ENCODE measurements at places on chromosomes 6 and 20.

DNA sequence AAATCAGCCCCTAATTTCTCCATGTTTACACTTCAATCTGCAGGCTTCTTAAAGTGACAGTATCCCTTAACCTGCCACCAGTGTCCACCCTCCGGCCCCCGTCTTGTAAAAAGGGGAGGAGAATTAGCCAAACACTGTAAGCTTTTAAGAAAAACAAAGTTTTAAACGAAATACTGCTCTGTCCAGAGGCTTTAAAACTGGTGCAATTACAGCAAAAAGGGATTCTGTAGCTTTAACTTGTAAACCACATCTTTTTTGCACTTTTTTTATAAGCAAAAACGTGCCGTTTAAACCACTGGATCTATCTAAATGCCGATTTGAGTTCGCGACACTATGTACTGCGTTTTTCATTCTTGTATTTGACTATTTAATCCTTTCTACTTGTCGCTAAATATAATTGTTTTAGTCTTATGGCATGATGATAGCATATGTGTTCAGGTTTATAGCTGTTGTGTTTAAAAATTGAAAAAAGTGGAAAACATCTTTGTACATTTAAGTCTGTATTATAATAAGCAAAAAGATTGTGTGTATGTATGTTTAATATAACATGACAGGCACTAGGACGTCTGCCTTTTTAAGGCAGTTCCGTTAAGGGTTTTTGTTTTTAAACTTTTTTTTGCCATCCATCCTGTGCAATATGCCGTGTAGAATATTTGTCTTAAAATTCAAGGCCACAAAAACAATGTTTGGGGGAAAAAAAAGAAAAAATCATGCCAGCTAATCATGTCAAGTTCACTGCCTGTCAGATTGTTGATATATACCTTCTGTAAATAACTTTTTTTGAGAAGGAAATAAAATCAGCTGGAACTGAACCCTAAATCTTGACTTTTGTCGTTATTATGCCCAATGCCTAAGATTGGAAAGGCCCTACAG is 4.5 kb downstream of the SOX4 start:
- no peak for DNase-seq

DNA sequence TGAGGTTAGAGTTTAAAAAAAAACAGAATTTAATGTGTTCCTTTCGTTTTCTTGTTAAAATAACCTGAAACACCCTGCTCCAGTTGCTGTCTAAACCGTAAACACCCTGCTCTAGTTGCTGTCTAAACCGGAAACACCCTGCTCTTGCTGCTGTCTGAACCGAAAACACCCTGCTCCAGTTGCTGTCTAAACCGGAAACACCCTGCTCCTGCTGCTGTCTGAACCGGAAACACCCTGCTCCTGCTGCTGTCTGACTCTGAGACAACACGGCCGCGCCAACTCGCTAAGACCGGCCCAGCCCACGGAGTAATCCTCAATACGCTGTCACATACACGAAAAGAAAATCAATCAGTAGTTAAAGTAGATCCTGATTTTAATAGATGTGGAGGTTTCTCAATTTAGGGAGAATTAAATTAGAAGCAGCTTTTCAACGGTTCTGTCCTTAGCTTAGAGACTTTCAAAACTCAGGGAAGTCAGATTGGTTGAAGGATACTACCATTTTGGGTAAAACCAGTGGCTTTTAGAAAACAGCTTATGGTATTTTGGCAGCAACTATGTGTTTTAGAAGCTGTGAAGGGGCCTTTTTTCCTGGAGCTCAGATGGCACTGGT is 98.3 kb downstream of the RAMACL start:
- DNase-seq: no peak

DNA sequence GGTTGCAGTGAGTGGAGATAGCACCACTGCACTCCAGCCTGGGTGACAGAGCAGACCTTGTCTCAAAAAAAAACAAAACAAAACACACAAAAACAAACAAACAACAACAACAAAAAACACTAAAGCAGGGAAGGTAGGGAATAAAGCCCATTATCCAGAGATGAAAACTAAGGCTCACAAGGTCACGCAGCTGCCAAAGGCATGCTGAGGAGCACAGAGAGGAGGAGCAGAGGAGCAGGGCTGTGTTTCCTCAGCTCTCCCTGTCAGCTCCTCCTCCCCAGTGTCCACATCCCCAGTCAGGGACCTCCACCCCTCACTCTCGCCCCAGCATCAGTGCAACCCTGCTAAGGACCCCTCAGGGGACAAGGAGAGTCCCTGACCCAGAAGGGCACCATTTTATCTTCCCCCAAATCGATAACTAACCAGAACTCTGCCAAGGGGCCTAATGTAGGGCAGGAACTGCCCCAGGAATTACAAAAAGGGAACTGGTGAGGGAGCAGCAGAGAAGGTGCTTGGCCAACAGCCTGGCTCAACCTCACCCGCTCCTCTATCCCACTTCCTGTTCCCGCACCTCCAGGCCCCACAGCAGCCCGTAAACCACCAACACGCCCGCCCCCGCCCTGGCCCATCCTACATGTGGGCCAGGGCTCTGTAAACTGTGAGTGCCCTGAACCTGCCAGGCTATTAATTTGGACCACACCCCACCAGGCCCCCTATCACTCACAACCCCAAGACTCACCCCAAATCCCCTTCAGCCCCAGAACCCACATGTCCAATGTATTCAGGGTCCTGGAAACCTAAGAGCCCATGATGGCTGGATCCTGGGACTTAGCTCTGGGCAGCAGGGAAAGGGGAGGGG is 9.0 kb downstream of the TEAD3 start:
- DNase-seq: no peak

DNA sequence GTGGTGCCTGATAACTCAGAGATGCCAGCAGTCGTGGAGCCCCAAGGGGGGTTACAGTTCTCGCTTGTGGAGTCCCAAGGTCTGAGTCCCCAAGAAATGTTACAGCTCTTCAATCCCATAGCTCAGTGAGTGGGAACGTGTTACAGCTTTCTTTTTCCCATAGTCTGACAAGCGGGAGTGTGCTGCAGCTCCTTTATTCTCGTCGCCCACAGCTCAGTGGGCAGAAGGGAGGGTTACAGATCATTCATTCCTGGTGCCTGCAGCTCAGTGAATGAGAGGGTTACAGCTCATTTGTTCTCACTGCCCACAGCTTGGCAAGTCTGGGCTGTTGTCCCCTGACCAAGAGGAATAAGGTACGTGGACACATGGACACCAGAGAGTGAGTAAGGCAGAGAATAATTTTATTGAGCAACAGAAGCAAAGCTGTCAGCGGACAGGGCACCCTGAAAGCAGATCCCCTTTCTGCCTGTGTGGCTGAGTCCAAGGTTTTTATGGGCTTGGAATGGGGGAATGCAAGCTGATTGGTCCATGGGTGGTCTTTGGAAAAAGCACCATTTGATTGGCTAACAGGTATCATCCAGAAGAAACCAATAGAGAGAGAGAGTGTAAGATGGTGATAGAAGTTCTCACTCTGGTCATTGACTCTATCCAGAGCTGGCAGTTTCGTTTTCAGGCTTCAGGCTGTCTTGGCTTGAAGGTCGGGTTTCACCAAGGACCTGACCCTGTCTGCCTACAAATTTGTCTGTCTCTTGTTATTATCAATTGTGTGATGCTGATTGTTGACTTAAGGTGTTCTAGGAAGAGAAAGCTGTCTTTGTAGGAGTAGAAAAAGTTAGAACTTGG is 16.4 kb downstream of the RNF217 start:
- DNase-seq: no peak

GRCh38 chr6:137403855-137404254 is 90.3 kb downstream of the OLIG3 start:
- no peak for DNase-seq

DNA sequence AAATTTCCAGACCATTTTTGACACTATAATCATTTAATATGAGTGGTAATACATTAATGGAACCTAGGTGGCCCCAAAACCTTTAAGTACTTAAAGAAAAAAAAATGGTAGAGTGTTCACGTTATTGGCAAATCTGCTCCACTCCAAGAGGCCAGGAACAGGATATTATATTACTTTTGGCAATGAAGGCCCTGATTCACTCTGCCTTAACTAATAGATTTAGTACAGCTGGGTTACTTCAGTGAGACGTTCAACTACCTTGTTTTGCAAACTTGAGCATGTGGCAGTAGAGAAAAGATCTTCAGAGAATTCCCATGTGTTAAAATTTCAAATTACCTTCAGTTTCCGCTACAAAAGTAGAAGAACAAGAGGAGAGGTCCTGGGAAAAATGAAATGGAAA is 12.8 kb downstream of the ADNP start:
- DNase-seq: no peak

- no peak for DNase-seq
These were observed 185.5 kb upstream of the NRSN1 start for GRCh38 chr6:23940466-23940865.

DNA sequence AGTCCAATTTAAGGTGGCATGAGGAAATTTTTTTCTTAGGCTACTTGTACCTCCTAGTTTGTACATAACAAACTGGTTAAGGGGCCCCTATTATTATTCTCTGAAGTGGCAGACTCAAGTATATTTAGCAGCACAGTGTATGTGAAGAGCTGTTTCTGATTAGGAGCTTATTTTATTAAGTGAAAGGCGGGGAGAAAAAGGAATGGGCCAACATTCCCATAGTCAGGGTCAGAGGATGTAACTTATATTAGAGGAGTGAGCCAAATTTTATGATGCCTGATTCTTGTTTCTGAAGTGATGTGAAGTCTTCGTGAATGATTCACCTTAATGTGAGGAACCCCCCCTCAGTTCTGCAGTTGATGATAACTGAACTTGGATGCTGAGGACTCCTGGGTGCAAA is 2.8 kb downstream of the HECA start:
- DNase-seq: no peak

DNA sequence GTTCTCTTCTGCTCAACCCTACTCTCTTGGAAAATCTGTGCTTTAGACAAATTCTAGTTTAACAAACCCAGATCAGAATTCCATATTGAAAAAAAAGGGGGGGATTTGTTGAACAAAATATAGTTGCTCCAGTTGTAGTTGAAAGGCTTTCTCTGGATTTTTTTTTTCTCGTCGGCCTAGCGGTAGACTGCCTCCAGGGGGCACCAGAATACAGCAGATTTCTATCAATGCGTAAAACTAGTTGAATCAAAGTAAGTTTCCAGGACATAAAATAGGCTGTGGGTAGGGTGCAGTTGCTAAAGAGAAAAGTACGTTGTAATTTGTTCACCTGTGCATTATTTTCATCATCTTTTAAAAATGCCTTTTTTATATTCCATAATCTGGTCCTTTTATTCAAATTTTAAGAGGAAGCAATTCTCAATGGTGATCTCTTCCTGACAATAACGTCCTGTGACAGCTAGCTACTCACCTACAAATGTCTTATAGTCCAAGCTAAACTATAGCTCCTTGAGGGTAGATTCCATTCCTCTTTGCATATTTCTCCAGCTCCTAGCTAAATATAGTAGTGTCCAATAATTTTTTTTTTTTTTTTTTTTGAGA is 105.4 kb downstream of the PERP start:
- DNase-seq: peak; percentile 22

DNA sequence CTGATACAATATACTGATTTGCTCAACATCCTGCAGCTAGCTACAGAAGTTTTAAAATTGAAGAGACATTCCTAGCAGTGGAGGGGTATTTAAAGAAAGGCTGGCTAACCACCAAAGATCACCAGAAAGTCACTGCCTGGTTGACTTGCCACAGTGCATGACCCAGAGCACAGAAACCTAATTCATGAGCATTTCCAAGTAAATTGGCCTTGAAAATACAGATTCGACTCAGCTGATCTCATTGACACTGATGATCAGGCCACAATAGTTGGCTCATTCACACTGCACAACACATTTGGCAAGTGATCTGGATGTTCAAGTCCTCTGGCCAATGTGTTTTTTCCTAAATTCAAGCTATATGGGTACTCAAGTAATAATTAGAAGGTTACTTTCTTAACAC is 13.3 kb upstream of the TDRD6 start:
- no peak for DNase-seq

DNA sequence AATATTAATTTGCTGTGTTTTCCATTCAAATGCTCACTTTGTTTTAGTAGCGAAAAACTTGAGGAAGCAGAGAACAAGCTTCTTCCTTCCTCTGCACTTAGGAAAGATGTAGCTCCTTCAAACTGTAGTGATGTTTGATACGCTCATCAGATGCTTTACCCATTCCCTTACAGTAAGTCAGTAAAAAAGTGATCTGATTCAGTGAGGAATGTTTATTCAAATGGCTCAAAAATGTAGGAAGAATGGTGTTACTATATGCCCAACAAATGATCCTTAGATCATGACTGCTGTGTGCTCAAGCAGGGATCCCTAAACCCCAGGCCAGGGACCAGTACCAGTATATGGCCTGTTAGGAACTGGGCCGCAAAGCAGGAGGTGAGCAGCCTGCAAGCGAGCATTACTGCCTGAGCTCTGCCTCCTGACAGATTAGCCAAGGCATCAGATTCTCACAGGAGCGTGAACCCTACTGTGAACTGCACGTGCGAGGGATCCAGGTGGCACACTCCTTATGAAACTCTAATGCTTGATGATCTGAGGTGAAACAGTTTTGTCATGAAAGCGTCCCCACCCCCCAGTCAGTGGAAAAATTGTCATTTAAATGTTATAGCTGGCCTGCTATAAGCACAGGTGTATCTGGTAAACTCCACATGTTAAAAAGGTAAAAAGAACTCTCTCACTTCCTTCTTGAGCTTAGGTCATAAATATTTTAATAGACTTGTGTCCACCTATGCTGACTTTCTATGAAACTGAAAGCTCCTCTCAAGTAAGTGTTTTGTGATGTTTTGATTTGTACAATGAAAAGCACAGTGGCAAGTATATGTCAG is 187.2 kb downstream of the FOXC1 start:
- DNase-seq: no peak

DNA sequence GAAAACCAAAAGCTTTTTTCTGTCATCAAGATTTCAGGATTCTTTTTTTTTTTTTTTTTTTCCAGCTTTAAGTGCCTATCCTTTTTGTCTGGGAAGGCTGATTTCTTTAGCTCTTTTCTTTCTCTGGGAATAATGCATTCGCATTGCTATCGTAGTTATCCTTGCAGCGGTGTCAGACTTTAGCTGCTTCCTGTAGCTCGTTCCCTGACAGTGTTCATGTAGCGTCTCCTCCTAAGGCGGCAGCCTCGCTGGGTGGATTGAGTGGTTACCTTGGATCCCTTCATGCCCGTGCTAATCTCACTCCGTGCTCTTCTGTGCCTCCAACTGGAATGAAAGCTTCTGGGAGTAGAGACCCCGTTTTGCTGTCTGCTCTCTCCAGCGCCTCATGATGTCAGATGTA is 43.1 kb downstream of the UST start:
- no peak for DNase-seq

- peak; percentile 51 for DNase-seq
These were observed 49.7 kb downstream of the JPH2 start for GRCh38 chr20:44137266-44137801.
